Stimulated activated CD8-positive, alpha-beta memory T cell treated with anti-CD3 and anti-CD28 coated beads, Interleukin-7, amount 100 ng/mL, for 1 hour (primary cell): ENCODE measurements at places on chromosomes 1 and 21.

- no peak for DNase-seq
Observed at GRCh38 chr1:209150114-209150513, 433.4 kb upstream of the CAMK1G start.

DNA sequence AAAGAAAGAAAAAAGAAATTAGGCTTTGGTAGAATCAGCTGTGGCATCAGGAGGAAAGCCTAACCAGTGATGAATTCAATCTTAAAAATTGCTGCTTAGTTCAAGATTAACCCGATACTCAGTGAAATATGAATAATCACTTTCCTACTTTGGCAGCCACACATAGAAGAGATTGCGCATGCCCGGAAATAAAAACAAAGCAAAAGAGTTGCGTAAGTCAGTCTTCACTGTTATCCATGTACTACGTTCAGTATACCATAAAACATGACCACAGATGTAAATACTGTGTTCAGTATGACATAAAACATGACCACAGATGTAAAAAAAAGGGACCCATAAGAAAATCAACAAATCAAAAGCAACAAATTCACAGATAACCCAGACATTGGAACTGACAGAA is 19.2 kb downstream of the CD1D start:
- no peak for DNase-seq

GRCh38 chr21:14499316-14499715 is 46.8 kb downstream of the SAMSN1 start:
- DNase-seq, result no peak

DNA sequence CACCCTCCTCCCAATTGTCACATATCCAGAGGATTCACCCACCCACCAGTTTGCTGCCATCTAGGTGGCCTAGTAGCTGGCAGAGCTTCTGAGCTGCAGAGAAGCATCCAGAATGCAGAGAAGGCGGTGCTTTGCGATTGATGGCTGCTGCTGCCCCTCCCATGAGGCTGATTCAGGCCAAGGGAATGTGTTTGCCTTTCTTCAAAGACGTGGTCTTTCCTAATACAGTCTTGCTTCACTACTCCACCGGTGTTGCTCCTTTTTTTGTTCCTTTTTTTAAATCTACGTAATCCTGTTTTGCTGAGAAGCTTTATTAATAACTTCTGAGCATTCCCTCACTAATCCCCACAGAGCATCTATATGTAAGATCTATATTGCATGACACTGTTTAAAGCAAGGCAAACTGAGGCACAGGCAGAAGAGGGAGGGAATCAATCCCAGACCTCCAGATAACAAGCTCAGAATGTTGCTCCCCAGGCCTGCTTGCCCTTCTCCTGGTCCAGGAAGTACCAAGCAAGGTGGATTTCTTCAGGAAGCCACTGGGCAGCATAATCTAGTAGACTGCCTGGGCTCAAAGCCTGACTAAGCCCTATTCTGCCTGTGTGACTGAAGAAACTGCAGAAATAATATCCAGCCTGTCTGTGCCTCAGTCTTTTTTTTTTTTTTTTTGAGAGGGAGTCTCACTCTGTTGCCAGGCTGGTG is 275.5 kb upstream of the FMN2 start:
- DNase-seq, result no peak

DNA sequence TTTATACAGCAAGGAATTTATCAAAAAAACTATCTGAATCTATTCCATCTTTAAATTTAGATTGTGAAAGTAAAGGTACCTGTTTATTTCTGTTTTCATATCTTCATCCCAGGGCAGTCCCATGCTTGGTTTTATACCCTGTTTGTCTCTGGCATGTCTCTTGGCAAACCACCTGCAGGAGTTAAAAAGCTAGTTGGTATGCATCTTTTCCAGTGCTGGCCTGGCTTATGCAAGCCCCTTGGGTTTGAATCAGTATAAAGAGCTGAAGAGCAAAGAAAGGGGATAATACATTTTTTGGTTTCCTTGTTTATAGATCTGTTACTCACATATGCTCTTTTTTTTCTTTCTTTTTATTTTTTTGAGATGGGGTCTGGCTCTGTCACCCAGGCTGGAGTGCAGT is 37.8 kb downstream of the LRRC8C start:
- DNase-seq, result no peak

DNA sequence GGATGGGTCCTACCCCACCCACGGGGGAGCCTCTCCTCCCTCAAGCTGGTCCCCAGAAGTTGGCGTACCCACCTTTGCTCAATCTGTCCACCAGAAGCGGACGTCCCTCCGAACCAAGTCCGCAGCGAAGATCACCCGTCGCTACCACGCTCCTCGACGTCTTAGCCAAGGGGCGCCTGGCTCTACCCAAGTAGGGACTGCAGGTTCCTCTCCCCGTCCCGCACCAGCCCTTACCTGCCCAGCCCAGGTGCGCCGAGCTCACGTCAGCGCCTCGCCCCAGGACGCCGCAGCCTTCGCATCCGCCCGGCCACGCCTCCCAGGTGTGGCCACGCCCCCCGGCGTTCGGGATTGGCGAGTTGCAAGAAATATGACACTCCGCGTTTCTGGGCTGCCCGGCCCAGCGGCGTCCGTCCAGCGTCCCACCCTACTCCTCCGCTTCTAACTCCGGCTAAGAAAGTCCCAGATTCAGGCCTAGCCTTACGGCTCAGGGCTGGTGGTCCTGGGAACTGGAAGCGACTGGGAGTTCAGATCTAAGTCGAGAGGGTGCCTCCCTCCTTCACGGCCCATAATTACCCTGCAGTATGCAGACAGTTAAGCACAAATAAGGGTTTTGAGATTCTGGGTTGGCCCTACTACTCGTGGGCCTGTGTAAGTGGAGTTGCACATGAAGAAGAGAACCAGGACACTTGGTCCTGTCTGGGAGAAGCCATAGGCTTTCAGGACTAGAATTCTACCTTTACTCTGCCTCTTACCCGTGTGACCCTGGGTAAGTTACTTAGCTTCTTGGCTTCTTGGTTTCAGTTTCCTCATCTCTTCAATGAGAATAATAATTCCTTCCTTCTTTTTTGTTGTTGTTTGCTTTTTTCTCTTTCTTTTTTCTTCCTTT is at the start of gene IRF6:
IRF6 (minus strand) TSS at position 268 of the 886 bp plus-strand sequence. CDS start 4,729 bp downstream, outside the sequence.
- peak; percentile 40 for DNase-seq

GRCh38 chr1:63651161-63651701 is 58.0 kb downstream of the PGM1 start:
- no peak for DNase-seq

DNA sequence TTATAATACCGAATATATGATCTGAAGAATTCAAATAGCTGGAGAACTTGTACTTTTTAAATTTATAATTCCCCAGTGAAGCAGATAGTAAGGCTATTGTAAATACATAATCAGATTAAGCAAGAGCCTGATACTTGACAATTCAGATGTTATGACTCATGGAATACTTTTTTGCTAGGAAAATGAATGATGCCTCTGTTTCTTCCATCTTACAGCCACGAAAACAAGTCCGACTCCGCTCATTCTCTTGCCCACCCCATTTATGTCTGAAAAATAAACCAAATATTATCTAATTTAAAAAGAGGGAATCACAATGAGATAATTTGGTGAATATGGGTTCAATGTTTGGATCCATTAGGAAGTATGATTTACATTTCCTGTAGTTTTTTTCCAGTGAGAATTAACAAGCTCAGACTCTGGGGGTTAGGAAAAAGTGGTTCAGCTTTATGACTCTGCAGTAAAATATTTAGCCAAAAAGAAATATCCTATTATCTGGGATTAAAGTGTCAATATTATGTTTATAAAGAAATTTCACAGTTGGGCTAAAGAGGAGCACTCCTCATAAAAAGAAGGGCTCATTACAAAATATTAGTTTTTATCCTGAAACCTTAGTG is 50.4 kb upstream of the DAB1 start:
- no peak for DNase-seq

- DNase-seq, result no peak
Observed at GRCh38 chr1:119115736-119116135, 24.7 kb downstream of the WARS2 start.
